ENCODE measurements at places on chromosomes 1 and 21.

DNA sequence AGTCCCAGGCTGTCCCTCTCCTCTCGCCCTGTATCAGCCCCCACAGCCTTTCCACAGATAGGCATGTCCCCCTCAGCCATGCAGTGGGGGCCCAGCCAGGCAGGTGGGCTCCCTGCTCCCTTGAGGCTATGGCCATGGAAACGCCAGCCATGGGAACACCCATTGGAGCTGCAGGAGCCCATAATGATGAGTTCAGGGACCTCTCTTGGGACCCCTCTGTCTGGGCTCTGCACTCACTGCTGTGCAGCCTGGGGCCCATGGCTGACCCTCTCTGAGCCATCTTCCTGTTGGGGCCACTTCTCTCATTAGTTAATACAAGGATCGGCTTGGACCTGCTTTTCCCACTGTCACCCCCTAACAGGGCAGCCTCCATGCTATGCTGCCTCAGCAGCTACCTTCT, 33.2 kb downstream of the WNT3A start:
- no peak for DNase-seq

DNA sequence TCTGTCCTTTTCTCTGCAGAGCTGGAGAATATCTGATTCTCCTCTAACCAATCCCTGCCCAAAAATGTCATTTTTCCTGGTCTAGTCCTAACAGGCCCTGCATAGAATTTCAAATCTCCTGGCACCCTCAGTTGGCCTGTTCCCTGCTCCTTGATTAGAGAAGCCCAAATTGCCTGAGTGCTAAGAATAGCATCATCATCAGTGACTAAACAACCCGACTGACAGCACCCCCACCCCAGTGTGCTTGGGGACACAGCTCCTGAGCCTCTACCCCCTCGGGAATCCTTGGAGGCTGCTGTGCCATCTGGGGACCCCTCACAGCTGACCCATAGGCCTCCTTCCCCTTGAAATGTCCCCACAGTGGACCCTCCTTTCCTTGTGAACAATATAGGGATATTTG, 94.4 kb downstream of the DDX20 start:
- DNase-seq, result no peak

DNA sequence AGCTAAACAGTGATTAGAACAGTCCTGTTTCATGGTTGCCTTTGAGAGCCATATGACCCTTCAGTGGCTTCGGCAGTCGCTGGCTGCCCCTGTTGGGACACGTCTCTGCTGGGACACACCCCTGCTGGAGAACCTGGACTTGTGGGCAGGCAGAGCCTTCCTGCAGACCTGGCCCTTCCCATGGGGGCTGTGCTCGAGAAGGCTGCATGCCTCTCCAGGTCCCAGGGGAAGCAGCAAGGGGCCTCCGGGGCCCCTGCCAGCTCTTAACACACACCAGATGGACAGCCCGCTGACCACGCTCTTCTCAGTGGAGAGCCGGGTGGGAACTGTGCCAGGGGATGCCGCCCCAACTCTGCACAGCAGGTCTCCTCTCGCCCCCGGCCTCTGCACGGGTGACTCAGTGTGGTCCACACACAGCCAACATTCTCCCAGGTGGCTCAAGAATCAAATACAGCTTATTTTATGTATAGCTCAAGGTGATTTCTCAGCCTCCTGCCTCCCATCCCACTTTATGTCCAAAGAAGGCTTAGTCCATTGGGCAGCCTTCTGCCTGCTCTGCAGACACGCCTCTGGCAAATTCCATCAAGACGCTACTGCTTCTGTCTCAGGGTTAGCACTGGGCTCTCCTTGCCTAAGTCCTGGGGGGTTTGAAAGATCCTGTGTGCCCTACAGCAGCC, 450.8 kb downstream of the KIF26B start:
- peak; percentile 38 for DNase-seq

- DNase-seq, result no peak
Measured at GRCh38 chr1:41020109-41020576, 1.4 kb downstream of the SLFNL1 start.

DNA sequence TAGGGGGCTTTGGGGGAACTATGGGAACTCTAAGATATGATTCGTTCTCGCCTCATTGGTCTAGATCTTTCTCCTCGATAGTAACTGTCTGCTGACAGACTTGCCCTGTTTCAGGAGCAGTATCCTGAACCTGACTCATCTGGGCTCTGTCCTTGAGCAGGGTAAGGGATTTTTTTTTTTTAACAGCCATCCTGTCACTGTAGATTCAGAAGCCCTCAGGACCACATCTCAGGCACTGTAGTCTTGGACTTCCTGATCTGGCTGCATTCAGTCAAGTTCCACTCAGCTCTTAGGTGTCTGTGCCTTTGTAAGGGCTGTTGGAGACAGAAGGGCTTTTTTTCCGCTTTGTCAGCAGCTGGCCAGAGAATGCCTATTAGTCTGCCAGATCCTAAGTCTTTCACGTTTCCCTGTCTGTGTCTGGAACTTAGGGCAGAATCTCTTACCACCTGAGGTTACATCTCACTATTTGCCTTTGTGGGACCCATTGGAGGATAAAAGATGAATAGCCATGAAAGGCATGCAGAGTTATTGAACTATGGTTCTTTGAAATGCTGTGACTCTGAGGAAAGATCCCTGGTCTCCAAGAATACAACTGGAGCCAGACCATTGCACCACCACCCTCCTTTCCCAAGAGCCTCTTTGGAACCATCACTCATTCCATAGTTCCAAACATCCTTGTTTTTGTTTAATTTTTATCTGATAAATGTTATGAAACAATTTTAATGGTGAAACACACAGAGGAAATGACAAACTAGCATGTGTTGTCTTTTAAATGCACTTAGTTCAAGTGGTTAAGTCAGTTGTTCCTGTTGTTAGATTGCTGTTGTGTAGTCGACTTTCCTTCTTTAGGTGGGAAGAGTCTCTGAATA, 49.7 kb upstream of the MACF1 start:
- DNase-seq, result peak; percentile 62

GRCh38 chr1:88141499-88142074, 542.5 kb upstream of the PKN2 start:
- DNase-seq, result no peak

GRCh38 chr1:229005556-229005955, 265.4 kb upstream of the RAB4A start:
- no peak for DNase-seq

DNA sequence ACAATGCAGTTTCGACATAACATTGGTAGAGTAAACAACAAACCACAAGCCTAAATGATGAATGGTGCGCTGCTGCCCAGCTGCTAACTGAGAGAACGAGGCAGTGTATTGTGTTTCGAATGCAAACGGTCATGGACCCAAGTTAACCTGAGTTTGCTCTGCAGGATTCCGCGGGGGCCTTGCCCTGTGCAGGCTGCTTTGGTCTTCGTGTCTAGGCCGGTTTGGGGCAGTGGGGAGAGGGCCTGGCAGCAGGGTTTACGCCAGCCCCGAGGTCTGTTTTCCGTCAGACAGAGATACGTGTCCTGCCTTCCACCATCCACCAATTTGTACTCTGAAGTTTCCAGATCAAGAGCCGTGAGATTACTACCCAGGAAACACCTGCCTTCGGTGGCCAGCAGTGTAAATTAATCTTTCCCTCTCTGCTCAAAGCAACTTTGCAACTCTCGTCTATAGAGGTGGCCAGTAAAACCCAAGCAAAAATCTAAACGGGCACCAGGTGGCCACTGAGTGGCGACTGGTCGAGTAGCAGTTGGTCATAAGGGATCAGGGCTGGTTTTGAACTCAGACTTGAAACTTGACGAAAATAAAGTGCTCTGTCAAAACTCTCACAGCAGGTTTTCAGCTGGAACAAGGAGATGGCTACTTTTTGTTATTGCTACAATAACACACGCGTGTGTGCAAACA, 6.3 kb upstream of the PRDM15 start:
- no peak for DNase-seq

- DNase-seq, result peak; percentile 54
Measured at GRCh38 chr21:28283641-28284490, 708.8 kb downstream of the LTN1 start.

- DNase-seq, result no peak
Measured at GRCh38 chr1:18635891-18636595, 5.4 kb downstream of the PAX7 start.

- no peak for DNase-seq
Measured at GRCh38 chr1:221800831-221801230, 58.9 kb upstream of the DUSP10 start.

DNA sequence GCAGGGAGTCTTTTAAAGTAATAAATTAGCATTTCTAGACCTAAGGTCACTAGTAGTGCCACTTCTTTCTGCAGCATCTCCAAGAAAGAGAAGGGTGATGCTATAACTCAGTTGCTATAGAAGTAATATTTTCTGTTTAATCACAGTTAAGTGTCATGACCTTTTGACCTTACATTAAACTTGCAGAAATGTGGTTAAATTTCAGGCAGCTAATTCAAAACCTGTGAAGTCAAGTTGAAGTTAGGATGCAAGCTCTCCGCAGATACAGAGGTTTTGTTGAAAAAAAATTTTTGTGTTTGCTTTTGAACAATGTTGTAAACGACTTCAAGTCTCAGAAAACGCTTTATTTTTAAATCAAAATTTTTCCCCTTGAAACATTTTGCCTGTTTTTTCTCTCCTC, 193.9 kb downstream of the NFIA start:
- no peak for DNase-seq

DNA sequence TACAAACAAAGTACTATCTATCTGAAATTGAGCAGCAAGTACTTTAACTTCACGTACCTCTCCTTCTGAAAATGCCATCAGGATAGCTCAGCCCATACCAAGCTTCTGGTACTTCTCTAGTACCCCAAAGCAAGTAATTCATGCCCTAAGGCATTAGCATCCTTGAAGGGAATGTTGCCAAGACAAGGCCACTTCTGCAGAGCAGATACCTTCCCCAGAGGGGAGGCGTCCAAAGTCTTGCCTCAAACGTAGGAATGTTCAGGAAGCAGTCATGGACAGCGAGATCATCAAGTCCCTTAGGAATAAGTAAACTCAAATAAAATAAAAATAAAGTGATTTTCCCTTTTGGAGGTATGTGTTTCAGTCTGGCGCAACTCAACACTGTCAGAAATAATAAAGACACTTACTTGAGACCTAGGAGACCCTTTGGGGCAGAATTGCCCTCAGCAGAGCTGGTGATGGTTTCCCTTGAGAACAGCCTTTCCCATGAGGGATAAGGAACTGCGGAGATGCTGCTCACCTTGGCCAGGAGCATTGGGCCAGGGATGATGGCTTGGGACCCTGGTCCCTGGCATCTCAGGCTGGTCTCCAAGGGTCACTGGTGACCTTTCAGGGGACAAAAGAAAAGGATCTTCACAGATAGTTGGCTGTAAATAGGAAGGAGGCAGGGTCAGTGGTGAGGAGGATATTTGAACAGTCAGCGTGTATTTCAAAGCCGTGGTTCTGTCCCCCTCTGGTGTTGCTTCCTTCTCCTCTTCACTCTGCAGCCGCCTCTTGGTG, 522.9 kb downstream of the KIF26B start:
- DNase-seq, result no peak

- no peak for DNase-seq
Measured at GRCh38 chr1:196355206-196355786, 252.9 kb downstream of the KCNT2 start.

DNA sequence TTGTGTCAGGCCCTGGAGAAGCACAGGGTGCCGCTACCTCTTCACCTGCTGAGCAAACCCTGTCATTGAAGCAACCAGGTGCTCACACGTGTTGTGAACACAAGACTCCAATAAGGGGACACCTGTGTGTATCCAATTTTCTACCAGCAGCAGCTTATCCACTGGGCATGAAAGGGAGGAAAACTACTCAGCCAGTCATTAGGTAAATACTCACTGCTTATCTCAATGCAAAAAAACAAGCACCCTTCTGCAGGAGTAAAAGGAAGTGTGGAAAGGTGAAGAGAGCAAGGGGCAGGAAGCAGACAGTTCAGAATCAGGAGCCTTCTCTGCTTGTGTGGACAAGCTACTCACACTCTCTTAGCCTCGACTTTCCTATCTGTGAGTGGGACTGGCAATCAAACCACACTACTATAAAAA, 148.9 kb downstream of the ETS2 start:
- no peak for DNase-seq

DNA sequence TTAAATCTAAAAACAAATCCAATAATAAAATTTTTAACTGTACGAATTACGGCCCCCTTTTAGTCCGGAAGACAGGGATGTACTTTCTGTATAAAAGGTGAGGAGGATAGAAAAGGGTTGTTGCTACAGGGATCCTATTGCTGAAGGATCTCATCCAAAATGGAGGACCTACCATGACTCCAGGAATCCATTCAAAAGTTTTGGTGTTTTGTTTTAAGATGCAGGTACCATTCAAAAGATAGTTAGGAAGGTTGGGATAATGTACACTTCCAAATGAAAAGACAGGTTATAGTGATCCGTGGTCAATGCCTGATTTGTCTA, 1.3 kb upstream of the ENAH start:
- no peak for DNase-seq

- peak; percentile 28 for DNase-seq
Measured at GRCh38 chr1:87902830-87903229, 574.1 kb downstream of the LMO4 start.

- DNase-seq, result no peak
Measured at GRCh38 chr1:15287035-15287979, 40.3 kb downstream of the FHAD1 start.

DNA sequence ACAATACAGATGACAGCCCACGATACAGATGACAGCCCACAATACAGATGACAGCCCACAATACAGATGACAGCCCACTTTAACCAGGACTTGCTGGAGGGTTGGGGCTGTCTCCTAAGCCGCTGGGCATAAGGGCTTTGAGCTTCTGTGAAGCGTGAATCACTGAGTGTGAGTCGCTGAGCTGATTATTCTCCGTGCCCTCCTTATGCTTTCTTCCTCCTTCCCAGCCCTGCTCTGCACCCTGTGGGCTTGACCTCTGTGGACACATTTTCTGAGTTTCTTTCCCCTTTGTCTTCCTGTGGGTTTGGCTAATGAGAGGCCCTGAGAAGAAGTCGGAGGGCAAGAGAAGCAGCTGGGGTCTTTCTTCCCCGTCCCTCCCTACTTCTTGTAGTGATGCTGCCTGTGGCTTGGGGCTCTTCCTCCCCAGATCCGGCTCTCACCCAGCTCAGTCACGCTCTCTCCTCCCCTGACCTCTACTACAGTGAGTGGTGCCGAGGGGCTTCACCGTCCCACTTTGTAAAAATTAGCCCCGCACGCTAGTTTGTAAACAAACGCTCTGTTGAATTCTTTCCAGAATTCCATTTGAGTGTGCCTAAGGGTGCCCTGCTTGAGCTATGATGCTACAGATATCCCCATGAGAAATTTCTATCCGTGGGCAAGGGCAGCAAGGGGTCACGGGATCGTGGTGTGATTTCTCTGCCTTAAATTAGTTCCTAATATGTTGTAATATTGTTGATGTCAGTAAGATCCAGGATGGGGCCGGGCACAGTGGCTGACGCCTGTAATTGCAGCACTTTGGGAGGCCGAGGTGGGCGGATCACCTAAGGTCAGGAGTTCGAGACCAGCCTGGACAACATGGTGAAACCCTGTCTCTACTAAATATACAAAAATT, 46.4 kb upstream of the SOD1 start:
- no peak for DNase-seq

GRCh38 chr1:221793439-221794078, 51.7 kb upstream of the DUSP10 start:
- DNase-seq, result no peak

GRCh38 chr1:82269431-82269830, 468.7 kb downstream of the ADGRL2 start:
- DNase-seq, result peak; percentile 76
